ENCODE measurements at places on chromosomes 1 and 21.

- no peak for DNase-seq
These were observed 9.3 kb upstream of the SSBP3 start for GRCh38 chr1:54415533-54415932.

DNA sequence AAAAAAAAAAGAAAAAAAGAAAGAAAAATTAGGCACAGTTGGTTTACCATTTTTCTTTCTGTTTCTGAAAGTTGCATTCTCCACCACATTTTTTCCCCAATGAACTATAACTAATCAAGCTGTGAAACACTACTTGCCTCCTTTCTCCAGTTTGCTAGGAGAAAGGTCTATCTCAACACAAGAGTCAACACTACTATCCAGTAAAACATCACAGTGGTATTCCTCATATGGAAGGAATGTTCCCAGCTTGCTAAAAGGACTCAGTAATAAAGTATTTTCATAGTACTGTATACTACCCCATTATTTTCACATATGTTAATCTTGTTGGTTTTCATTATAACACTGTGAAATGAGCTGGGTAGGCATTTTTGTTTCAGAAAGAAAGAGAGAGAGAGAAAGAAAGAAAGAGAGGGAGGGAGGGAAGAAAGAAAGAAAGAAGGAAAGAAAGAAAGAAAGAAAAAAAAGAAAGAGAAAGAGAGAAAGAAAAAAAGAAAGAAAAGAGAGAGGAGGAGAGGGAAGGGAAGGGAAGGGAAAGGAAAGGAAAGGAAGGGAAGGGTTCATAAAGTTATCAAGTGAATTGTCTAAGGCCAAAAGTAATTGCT lies 7.9 kb downstream of the PTGER3 start:
- no peak for DNase-seq

GRCh38 chr1:10969267-10969970 lies 43.0 kb upstream of the TARDBP start:
- peak; percentile 59 for DNase-seq

DNA sequence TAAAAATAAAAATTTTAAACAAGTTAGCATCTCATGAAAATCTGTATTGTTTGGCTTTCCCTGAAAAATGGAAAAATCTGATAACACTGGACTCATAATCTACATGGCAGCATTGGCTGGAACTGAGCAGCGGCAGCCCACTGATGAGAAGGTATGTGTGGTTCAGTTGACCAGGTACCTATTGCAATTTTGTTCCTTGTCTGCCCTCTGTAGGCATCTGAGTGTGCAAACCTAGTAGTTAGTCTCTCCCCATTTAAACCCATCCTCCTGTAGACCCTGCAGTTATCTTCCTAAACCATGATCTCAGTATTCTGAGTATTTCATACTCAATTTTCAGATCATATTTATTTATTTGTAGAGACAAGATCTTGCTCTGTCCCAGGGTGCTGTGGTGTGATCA lies 59.4 kb upstream of the SERBP1 start:
- DNase-seq: peak; percentile 9

- DNase-seq: no peak
These were observed 2.0 kb downstream of the CAMK2N1 start for GRCh38 chr1:20483833-20484518.

DNA sequence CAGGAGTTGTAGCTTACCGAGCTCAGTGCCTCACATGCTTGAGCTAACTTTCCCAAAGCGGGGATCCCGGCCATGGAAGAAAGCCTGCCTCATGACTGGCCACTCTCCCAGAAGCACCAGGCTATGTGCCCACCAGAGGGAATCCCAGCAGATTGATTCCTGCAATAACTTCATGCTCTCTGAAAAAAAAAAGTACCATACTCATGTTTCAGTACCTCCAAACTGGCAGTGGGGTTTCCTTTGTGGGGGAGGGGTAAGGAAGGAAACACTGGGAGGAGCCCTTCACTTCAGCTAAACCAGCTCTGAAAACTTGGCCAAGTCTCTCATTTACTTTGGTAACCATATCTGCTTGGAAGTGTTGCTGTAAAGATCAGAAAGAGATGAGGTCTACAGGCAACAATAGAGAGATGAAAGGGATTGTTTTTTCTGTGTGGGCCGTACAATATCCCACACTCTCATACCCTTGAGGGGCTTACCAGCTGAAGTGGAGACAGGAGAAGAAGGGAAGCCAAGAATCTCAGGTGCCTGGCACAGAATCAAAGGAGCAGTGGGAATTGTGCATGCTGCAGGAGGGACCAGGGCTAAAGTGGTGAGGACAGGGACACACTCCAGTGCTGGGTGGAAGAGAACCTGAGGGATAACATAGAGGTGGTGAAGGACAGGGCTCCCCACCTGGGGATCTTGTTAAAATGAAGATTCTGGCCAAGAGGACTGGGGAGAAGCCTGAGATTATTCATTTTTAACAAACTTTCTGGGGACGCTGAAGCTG lies 42.4 kb upstream of the TACSTD2 start:
- no peak for DNase-seq

- DNase-seq: no peak
These were observed 34.7 kb downstream of the LRRC8D start for GRCh38 chr1:89855413-89856123.
